ENCODE measurements at places on chromosomes 4 and X.

GRCh38 chr4:40553995-40554394 lies 75.7 kb downstream of the RBM47 start:
- no peak for DNase-seq

GRCh38 chr4:11232015-11232414 lies 196.7 kb downstream of the HS3ST1 start:
- DNase-seq: no peak

DNA sequence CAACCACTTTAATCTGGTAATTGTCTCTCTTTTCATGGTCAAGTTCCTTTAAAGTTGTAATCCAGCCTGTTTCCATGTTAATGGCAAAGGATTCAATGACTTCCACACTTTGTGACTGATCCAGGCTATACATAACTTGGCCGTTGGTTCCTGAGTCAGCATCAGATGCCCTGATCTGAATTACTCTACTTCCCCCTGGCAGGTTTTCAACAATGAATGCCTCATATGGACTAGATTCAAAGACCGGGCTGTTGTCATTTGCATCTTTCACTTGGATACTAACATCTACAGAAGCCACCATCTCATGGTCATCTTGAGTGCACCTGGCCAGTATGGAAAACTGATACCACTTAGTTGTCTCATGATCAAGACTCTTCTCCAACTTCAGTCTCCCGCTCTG lies 62.6 kb upstream of the MTNR1A start:
- DNase-seq: no peak

DNA sequence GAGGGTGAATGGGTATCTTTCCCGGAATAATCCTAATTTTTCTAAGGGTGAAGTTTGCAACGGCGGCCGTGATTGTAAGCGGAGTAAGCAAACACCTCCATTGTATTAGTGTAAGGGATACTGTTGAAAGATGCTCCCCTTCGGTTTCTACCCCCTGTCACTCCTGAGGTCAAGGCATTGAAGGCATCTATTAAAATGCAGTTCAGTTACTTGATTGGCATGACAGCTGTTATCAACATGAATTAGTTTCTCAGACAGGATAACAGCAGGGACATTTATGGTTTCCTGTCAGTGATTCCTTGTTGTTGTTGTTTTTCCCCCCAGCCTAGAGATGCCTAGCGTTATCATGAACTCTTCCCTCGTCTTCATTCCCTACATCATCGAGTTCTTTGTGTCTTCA lies 552 bp downstream of the SLC25A14 start:
- DNase-seq: no peak

- DNase-seq: no peak
Measured at GRCh38 chr4:43224559-43224958, 332.0 kb downstream of the GRXCR1 start.

DNA sequence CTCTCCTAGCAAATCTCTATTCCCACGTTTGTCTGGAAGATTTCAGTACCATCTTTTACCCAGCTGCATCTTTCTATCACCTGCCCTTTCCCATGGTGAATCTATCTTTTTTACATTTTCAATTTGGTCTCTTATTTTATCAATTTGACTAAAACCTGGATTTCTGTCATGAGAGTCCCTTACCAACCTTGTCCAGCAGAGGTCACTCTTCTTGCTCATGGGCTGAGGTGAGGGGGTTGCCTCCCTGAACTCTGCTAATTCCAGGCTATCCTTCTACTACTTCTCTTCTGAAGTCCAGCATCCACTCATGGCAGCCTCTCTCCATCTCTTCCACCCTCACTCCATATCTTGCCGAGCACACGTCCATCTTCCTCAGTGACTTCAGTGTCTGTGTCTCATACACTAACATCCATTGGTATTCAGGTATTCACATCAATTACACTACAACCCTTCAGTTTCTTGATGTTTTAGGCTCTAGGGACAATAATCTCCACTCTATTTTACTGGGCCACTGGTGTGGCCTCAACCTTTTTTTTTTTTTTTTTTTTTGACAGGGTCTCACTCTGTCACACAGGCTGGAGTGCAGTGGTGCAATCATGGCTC lies 17.8 kb upstream of the ZNF827 start:
- no peak for DNase-seq

Data from ecto neural progenitor cell (in vitro differentiated cells).